ENCODE measurements at places on chromosomes 5 and 9.

- DNase-seq: no peak
Measured at GRCh38 chr5:78353520-78353919, 6.9 kb upstream of the SCAMP1 start.

DNA sequence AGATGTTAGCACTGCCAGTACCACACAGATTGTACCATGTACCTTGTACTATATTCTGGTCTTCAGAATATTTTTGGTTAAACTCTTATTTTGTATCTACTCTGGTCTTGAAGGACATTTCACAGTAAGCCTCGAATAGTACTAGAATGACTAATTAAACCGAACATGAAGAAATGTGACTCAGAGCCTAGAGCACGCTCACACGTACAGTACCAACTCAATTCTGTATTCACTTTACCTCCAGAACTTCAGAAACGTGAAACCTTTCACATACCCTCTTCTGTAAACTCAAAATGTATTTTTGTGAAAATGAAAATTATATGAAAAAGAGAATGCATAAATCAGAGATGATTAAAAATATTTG is 112.8 kb downstream of the MVB12B start:
- DNase-seq: no peak

GRCh38 chr9:80797101-80797829 is 892.1 kb downstream of the TLE1 start:
- DNase-seq: peak; percentile 8

DNA sequence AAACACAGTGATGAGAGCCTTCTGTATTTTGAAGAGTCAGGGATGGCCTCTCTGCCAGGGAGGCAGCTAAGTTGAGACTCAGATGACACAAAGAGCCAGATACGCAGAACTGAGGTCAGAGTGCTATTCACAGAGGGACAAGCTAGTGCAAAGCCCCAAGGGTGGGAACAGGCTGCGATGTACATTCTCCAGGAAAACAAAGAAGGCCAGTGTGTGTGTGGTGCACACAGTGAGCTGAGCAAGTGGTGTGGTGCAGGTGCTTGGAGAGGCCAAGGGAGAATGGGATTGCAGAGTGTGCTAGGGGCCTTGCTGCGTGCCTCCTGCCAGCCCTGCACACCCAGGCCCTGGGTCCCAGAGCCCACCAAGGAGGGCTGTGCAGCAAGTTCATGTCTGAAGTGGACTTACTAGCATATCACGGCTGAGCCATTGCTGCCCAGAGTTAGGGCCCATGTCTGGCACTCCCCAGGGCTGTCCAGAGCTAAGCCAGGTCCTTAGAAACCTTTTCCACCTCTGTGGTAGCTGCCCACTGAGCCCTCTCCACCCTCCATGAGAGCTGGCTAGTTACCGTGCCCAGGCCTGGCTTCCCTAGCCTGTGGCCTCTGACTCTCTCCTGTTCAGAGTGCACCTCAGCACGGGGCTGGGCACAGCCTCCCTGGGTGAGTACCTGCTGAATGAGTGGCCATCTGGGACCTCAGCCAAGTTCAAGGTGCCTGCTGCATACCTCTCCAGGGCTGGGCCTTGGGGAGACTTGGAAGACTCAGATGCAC is 9.3 kb downstream of the SLC25A48 start:
- DNase-seq: no peak

GRCh38 chr5:109146591-109146990 is 263.2 kb downstream of the PJA2 start:
- no peak for DNase-seq

DNA sequence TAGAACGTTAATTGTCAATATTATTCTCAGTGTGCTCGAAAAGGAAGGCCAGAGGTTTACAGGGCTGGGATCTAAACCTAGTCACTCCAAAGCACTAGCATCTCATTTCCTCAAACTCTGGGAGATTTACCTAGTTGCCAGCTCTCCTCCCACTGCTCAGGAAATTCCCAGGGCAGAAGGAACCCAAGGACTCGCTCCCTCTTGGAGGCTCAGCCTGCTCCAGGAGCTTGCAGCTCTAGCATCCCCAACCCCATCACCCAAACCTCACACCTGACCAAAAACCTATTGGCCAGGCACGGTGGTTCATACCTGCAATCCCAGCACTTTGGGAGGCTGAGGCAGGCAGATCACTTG is 26.0 kb downstream of the SERINC5 start:
- no peak for DNase-seq

- no peak for DNase-seq
Measured at GRCh38 chr9:24824607-24825006, 278.9 kb upstream of the IZUMO3 start.

- no peak for DNase-seq
Measured at GRCh38 chr5:74866596-74867162, 492 bp upstream of the FAM169A start.

- no peak for DNase-seq
Measured at GRCh38 chr5:133912951-133913350, 55.5 kb downstream of the C5orf15 start.

DNA sequence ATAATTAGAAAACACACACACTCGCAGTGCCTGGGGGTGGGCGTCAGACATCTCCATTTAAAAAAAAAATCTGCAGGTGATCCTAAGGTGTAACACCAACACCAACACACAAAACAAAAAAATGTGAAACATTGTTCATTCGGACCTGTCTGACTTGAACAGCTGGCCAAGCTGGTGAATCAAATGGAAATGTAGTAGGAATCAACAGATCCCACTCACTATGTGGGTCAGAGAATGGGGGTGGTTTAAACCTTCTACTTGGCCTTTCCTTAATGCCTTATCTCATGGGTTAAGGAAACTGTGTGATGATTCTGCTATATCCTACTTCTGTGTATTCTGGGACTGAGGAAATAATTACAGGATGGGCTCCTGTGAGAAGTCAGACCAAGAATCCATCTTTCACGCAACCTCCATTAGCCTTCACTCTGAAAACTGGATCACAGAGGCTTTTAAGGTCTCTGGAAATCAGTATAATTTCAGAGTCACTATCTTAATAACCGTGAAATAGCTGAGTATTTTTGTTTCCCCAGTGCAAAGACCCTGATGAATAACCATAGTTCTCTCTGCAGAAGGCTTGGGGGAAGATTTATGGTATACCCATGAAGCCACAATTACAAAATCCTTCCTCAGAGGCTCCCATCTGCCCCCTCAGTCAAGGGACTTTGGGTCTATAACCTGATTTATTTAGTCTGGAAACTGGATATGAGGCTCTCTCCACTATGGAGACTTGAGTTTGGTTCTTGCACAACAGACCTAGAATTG is 17.2 kb upstream of the MCCC2 start:
- no peak for DNase-seq
